ENCODE measurements at places on chromosomes 1 and 21. TPM values are rescaled to one million over a fixed set of nuclear protein-coding genes. Genes with fewer than 3 reads are reported as not detected.

The LHX8 gene
- not detected for total RNA-seq

The MX1 gene
- 15.6 TPM for total RNA-seq

The SH3BGR gene
- 4.8 TPM for total RNA-seq

The E2F2 gene
- total RNA-seq, result 1.0 TPM

DNA sequence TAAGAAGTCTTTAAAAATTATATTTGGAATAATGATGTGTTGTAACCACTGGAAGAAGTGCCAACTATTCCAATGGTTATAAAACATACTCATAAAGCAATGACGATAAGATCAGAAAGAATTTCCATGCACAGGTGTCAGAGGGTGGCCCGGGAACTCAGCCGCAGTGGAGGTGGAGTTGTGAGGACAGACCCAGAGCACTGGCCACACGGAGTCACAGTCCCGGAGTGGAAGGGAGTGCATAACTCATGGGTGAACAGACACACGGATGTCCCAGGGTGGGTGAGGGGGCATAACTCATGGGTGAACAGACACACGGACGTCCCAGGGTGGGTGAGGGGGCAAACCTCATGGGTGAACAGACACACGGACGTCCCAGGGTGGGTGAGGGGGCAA lies 2.5 kb downstream of the KRTAP10-4 start:
- no peaks in the 10 kb centered on the region for H3K27me3 ChIP-seq
- H3K27ac ChIP-seq, result no peak overlapping the region
- H3K4me1 ChIP-seq, result no peaks in the 10 kb centered on the region
- no peak overlapping the region for H3K4me3 ChIP-seq
- H3K36me3 ChIP-seq, result no peaks in the 10 kb centered on the region

DNA sequence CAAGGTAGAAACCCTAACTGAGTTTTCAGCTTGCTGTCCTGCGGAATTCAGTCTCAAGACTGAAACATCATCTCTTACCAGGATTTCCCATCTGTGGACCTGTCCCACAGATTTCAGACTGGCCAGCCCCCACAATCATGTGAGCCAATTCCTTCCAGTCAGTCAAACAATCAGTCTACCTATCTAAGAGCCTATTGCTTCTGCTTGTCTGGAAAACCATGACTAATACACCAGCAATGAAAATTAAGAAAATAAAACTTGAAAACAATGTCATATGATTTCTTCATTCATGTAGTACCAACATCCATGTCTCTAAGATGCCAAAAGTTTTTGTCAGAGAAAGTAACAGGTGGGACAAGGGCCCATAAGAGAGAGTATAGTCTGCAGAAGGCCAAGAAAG lies 57.6 kb upstream of the CRB1 start:
- no peaks in the 10 kb centered on the region for H3K4me1 ChIP-seq
- no peak overlapping the region for H3K27ac ChIP-seq
- no peak for DNase-seq
- H3K27me3 ChIP-seq, result no peaks in the 10 kb centered on the region
- no peaks in the 10 kb centered on the region for H3K36me3 ChIP-seq

DNA sequence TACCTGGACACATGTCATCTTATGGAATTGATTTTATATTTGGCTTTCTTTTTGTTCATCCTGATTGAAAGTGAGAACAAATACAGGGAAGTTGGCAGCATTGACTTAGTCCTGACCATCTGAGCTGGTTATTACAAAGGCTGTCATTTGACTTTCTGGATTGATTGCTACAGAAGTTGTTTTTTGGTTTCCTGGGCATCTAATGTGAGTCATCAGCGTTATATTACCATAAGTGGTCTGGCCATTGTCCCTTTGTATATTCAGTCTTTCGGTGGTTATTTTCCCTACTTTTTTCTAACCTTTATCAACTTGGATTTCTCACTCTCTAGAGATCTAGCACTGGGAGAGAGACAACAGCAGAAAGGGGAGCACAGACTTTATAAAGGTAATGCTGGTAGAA lies 1646.5 kb downstream of the MRPL39 start:
- H3K27me3 ChIP-seq, result no peaks in the 10 kb centered on the region
- no peaks in the 10 kb centered on the region for H3K4me1 ChIP-seq
- no peak for DNase-seq
- H3K27ac ChIP-seq, result no peak overlapping the region
- no peak overlapping the region for H3K4me3 ChIP-seq
- H3K36me3 ChIP-seq, result no peaks in the 10 kb centered on the region

GRCh38 chr1:178472531-178472930 lies 24.2 kb downstream of the CLEC20A start:
- no peak for DNase-seq
- no peaks in the 10 kb centered on the region for H3K36me3 ChIP-seq
- H3K27me3 ChIP-seq, result no peaks in the 10 kb centered on the region
- no peak overlapping the region for H3K4me3 ChIP-seq
- H3K27ac ChIP-seq, result no peak overlapping the region

DNA sequence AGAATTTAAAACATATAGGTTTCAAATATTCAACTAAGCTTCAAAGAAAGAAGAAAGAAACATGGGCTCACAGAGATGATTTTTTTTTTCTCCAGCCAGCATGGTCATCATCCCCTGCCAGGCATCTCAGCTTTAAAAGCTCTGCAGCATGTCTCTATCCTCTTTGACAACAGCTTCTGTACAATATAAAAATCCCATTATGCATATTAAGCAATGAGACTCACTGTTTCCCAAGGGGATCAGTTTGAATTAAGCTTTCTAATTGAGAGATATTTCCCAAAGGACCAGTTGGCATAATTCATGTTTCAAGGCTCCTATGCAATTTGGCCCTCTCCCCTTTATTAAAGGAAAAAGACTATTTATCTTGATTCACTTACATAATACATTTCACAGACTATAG lies 220.3 kb downstream of the GRIK1 start:
- H3K4me3 ChIP-seq, result no peak overlapping the region
- H3K27me3 ChIP-seq, result no peaks in the 10 kb centered on the region
- DNase-seq, result no peak
- no peaks in the 10 kb centered on the region for H3K4me1 ChIP-seq
- no peak overlapping the region for H3K27ac ChIP-seq

DNA sequence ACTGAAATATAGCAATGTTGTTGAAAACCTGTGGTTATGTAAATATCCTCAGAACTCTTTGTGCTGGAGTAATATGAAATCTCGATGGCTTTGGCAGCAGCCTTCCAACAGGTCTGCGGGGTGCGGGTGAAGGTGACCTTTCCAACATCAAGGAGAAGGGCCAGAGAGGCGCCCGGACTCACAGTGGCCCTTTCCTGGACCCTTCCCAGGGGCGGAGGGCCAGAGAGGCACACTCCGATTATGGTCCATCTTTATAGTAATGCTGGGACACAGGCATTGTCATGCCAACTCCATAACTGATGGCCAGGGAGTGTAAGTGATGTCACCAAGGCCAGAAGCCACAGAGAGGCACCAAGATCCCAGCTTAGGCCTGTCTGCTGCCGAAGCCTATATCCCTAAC lies 18.1 kb downstream of the SLC37A1 start:
- H3K27me3 ChIP-seq, result no peaks in the 10 kb centered on the region
- H3K27ac ChIP-seq, result peak overlapping the region; percentile 42
- H3K4me3 ChIP-seq, result no peak overlapping the region
- H3K4me1 ChIP-seq, result peaks cover 37% of the 10 kb centered on the region
- no peaks in the 10 kb centered on the region for H3K36me3 ChIP-seq
- DNase-seq, result no peak

GRCh38 chr1:100340494-100340893 lies 11.8 kb upstream of the CDC14A start:
- H3K36me3 ChIP-seq, result no peaks in the 10 kb centered on the region
- no peak overlapping the region for H3K27ac ChIP-seq
- DNase-seq, result no peak
- no peaks in the 10 kb centered on the region for H3K4me1 ChIP-seq
- H3K27me3 ChIP-seq, result no peaks in the 10 kb centered on the region

DNA sequence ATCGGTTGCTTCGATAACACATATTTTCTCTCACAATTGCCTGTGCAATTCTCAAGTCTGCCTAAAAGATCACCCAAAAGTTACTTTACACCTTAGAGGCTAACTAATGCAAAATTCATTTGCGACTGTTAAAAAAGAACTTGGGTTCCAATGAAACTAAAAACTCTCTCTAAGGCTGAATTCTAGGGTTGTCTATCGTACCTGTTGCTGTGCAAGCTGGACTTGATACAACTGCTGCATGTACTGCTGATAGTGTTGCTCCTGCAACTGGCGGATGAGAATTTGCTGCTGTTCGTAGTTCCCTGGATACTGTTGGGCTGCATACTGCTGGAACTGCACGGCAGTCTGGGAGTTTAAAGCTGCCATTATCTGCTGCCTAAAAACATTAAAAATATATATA lies 27.6 kb downstream of the ACBD3 start:
- H3K4me3 ChIP-seq, result no peak overlapping the region
- no peak for DNase-seq
- no peak overlapping the region for H3K27ac ChIP-seq
- no peaks in the 10 kb centered on the region for H3K36me3 ChIP-seq
- no peaks in the 10 kb centered on the region for H3K4me1 ChIP-seq

GRCh38 chr21:24948186-24948585 lies 659.1 kb downstream of the MRPL39 start:
- H3K27me3 ChIP-seq, result no peaks in the 10 kb centered on the region
- no peaks in the 10 kb centered on the region for H3K36me3 ChIP-seq
- DNase-seq, result peak; percentile 8
- H3K4me1 ChIP-seq, result no peaks in the 10 kb centered on the region
- no peak overlapping the region for H3K4me3 ChIP-seq

GRCh38 chr1:7811476-7811875 lies 27.4 kb downstream of the PER3 start:
- no peaks in the 10 kb centered on the region for H3K27me3 ChIP-seq
- DNase-seq, result no peak
- no peaks in the 10 kb centered on the region for H3K36me3 ChIP-seq

DNA sequence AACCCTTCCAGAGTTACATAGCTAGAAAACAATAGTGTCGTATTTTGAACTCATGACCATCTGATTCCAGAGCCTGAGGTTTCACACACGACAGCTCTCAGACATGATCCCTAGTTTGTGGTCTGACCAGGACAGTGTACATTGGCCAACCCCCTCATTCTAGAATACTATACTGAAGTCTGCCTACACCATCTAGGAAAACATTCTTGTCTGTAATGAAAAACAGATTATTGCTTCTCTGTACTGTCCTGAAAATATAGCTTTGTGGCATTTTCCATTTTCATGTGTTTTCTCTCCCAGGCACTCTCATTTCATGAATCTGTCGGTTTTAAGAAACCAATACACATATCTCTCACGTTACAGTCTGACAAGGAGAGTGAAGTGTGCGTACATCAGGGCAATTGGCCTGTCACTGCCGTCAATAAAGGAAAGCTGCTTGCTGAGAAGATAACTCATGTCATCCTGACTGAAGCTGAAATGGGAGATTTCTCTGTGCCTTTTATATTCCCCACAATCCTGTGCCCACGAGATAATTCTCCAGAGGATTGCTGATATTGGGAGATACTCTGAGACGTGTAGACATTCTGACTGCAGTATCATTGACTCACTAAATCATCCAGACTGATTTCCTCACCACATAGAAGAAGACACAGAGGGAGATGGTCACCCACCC lies 585.6 kb downstream of the PLPP3 start:
- H3K4me1 ChIP-seq, result no peaks in the 10 kb centered on the region
- no peak overlapping the region for H3K4me3 ChIP-seq
- H3K36me3 ChIP-seq, result no peaks in the 10 kb centered on the region
- DNase-seq, result no peak

DNA sequence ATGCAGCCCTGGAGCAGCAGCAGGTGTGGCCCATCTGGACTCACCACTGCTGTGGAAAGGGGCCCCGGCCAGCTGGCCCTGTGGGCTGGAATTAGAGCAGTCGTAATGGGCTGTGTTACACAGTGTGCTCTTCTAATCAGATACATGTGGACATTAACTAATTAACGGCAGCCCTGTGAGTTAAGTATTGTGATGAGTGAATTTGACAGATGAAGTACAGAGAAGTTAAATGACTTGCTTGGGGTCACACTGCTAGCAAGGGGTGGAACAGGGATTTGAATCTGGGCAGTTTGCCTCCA lies 58.6 kb downstream of the MDM4 start:
- H3K4me1 ChIP-seq, result no peaks in the 10 kb centered on the region
- H3K27me3 ChIP-seq, result no peaks in the 10 kb centered on the region
- no peaks in the 10 kb centered on the region for H3K36me3 ChIP-seq
- no peak for DNase-seq
- no peak overlapping the region for H3K27ac ChIP-seq

DNA sequence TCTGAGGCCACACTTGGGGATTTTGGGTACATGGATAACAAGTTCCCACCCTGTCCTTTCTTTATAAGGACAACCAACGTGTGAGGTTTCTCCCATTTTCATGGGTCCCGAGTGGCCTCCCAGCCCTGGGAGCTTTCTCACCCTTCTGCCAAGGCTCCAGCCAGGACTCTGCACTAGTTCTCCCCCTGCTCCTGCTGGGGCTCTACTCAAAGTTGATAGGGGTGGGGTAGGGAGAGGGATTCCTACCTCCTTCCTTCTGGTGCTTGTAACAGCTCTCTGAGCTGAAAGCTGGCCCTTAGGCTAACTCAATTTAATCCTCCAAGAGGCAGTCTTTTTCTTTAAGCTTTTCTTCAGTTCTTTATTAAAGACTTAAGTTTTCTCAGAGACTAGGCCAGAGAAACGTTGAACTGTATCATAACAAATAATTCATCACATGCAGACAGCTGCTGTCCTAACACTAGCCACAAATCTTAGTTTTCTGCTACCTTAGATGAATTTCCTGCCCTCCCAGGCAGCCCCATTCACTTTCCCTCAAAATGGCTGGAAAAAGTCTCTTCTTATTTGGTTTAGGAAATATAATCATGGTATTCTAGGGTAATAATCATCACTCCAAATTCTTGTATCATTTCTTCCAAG lies 22.4 kb upstream of the DR1 start:
- no peaks in the 10 kb centered on the region for H3K36me3 ChIP-seq
- H3K27me3 ChIP-seq, result no peaks in the 10 kb centered on the region
- no peak for DNase-seq
- no peak overlapping the region for H3K4me3 ChIP-seq
- H3K27ac ChIP-seq, result no peak overlapping the region

DNA sequence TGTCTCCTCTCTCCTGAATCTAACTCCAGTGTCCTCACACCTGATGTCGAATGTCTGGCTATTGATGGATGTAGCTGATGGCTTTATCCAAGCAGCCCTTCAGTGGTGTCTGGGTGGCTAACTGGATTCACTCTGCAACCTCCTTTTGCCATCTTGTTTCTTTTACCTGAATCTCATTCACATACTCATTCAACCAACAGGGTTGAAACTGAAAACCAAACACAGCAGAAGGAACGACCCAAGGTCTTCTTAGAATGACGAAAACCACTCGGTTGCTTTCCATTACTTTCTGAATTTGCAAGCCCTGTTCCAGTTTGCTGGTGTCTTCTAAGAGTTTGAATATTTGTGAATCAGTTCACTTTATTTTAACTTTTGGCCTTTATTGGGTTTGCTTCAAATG lies 424.3 kb upstream of the CXADR start:
- no peaks in the 10 kb centered on the region for H3K27me3 ChIP-seq
- peak overlapping the region; percentile 58 for H3K27ac ChIP-seq
- H3K4me3 ChIP-seq, result no peak overlapping the region
- peaks cover 14% of the 10 kb centered on the region for H3K4me1 ChIP-seq
- no peaks in the 10 kb centered on the region for H3K36me3 ChIP-seq

DNA sequence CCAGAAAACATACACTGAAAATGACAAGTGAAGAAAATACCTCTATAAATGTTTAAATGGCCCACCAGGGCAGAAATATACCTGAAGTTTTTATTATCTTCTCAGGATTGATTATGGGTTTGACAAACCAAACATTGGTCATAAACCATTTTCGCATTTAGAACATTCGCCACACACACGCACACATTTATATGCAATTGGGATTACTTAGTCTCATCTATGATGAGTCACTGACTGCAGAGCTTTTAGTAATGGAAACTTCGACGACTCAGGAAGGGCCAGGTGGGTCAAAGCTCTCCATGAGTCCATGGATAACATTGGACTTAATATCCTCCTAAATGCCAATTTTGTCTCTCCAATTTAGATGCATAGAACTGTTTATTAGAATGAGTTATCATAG lies 16.9 kb downstream of the NRDC start:
- no peak overlapping the region for H3K27ac ChIP-seq
- H3K36me3 ChIP-seq, result no peaks in the 10 kb centered on the region
- H3K27me3 ChIP-seq, result no peaks in the 10 kb centered on the region
- H3K4me1 ChIP-seq, result no peaks in the 10 kb centered on the region
